ENCODE measurements at places on chromosomes 6 and 20. TPM values are rescaled to one million over a fixed set of nuclear protein-coding genes. Genes with fewer than 3 reads are reported as not detected.

GRCh38 chr6:40285996-40286395, 301.2 kb downstream of the LRFN2 start:
- DNase-seq, result no peak

DNA sequence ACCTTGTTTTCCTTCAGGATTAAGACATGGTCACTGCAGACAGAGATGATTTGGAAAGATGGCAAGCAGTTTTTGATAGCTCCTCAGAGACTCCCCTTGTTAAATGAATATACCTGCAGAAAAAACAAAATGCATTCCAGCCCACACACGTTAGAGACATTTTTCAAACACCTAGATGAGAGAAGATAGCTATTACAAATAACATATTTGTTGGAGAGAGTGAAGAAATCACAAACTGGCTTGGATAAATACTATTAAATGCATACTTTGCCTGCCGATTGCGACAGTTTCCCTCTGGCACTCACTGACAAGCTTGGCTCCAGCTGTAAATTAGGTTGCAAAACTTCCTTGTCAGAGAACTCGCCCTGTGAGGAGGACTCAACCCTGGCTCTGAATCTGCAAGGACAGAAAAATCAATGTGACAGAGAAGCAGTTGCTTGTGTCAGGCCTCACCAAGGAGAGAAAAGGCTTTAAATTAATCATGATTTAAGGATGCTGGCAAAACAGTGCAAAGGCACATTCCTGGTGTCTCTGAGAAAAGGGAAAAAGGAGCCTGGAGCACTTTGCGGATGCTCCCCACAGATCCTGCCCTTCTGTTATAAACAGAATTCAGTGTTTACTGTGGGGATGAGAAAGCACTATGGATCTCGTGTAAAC, 423.7 kb upstream of the MARCKS start:
- DNase-seq, result peak; percentile 45

MRAP2 gene
- total RNA-seq, result 32.9 TPM

DNA sequence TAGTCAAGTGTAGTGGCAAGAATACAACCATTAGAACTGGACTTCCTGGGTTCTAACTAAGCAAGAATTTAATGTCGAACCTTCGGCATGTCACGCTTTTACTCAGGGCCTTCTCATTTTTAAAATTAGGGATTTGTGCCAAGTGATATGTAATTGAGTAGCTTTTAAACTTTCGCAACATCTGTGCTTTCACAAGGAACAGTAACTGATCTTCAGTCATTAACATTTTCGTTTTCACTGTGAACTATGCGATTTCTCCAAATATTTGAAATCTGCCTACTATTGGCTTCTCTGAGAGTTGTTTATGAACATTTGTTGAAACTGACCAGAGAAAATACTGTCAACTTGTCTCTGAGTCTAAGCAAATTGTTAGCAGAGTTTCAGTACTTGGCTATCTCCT, 27.6 kb downstream of the GRM1 start:
- peak; percentile 6 for DNase-seq

CRISP3 gene
- total RNA-seq, result 100 TPM

DNA sequence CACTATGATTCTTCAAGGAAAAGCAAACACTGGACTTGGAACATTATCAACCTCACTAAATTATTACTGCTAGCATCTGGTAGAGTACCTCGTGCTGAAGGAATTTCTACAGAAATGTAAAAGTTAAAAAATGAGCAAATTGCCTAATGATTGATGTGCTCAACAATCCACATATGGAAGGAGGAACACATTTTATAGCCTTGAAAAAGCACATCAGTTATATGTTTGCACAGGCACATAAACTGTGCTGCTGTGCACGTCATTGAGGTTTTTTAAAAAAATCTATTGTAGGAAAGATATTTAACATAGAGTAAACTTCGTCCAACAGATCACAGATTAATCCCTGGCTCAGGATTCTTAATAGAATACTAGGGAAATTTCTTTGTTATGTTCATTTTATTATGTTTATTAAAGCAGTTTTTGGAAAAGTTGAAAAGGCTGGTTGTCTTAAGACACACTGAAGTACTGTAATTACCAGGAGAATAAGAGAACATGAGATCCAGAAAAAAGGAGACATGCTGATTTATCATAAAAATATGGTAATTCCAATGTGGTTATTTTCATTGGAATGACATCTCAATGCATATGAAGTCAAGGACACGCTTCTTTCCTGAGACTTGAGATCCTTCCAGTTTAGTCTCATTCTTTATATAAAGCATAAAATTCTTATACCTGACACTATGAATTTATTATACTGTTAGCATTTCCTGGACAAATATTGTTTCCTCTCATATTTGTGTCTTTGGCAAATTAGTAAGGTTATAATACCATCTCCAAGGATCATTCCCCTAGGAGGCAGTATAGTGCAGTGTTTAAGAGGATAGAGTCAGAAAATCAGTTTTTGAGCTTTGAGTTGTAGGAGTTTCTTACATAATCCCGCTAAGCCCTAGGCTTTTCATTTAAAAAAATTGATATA, 511.1 kb downstream of the TENT5A start:
- DNase-seq, result peak; percentile 7
